ENCODE measurements at places on chromosomes 1 and 21.

- DNase-seq, result no peak
These were observed 1.4 kb downstream of the GUCA2A start for GRCh38 chr1:42163114-42163513.

- peak; percentile 62 for DNase-seq
These were observed 165.6 kb downstream of the DSCAM start for GRCh38 chr21:40681164-40681859.

GRCh38 chr1:94872771-94873495 is 52.8 kb downstream of the SLC44A3 start:
- DNase-seq, result no peak

GRCh38 chr1:158426137-158426536 is at the start of gene OR10K2:
Gene OR10K2 (minus strand): TSS chr1:158426237. CDS start chr1:158420866, 5,371 bp downstream.
- no peak for DNase-seq

GRCh38 chr1:41414296-41414695 is 53.1 kb downstream of the FOXO6 start:
- peak; percentile 40 for DNase-seq

- no peak for DNase-seq
These were observed 13.0 kb upstream of the CNIH4 start for GRCh38 chr1:224343679-224344078.

- DNase-seq, result no peak
These were observed 3.1 kb downstream of the ACADM start for GRCh38 chr1:75727571-75727970.

GRCh38 chr1:155004352-155005075 is 1.9 kb downstream of the ZBTB7B start:
- DNase-seq, result no peak

DNA sequence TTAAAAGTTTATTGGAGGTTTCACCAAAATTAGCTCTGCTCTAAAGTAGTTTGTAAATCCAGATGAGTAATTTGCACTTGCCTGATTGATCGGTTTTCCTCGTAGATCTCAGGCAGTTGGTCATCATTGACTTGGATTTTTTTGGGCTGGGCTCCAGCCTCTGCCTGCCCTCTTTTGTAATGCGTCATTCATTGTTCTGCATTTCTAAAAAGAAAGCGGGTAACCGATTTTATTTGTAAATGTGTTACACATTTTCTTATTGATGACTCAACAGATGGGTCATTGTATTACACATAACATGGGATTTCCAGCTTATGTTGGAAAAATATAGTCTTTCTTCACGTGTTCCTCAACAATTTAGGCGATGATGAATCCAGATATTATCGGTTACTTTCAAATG is 5.5 kb downstream of the ETS2 start:
- DNase-seq, result no peak

DNA sequence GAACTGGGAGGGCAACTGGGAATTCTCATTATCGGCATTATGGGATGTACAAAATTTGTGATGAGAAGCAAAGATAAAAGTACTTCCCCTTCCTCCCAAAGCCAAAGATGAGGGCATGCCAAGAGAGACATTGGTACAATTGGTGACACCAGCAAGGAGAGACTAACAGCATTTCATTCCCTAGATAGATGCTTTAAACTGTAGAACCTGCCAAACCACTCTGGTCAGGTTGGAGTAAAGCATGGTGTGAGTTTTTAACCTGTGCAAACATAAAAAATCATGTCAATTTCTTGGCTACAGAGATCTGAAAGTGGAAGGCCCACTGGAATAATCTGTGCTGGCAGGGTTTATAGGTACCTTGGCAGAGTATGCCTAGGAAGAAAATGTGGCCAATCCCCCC is 19.4 kb downstream of the CTXND2 start:
- DNase-seq, result no peak

GRCh38 chr21:38401191-38401926 is 96.9 kb downstream of the ERG start:
- DNase-seq, result no peak

DNA sequence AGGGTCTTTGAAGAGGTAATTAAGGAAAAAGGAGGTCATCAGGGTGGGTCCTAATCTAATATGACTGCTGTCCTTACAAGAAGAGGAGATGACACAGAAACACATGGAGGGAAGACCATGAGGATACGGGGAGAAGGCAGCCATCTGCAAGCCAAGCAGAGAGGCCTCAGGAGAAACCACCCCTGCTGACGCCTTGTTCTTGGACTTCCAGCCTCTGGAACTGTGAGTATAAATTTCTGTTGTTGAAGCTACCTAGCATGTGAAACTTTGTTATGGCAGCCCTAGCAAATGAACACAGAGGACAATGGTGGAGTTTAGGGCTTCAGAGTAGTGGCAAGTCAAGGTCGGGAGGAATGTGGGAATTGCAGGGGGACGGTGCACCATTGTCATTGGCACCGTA is 36.7 kb upstream of the FAM89A start:
- DNase-seq, result no peak

DNA sequence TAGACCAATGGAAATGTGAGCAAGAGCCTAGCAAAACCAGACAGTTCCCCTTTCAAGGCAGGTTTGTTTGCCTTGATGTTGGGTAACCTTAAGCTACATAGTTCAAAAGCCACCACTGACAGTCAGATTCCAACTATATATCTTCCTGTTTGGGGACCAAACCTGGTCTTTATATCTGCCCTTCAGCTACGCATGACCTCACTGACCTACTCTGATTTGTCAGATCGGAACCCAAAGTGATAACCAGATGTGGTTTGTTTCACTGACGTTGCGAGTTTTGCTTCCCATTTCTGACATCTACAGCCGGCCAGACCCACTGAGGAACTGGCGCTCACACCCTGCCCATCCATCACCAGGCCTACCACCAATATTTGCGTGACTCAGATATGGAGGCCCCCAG is 361.1 kb upstream of the CHRM3 start:
- DNase-seq, result no peak

DNA sequence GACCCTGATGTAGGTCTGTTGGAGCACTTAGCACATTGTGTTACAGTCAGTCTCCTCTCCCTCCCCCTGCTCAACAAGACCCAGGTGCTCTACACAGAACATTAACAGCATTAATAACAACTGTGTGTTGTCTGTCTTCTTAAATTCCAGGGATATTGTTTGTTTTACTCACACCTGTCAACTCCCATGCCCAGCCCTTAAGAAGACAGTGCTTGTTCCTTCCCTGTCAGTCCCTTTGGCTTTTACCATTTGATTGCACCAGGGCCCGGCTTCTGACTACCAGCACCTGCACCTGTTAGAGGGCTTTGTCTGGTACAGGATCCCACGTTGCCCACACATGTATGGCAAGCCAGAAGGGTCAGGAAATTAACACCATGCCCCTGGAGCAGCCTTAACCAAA is 11.7 kb downstream of the RIMKLA start:
- DNase-seq, result no peak

- no peak for DNase-seq
These were observed 33.2 kb downstream of the ZBTB40 start for GRCh38 chr1:22484706-22485345.

DNA sequence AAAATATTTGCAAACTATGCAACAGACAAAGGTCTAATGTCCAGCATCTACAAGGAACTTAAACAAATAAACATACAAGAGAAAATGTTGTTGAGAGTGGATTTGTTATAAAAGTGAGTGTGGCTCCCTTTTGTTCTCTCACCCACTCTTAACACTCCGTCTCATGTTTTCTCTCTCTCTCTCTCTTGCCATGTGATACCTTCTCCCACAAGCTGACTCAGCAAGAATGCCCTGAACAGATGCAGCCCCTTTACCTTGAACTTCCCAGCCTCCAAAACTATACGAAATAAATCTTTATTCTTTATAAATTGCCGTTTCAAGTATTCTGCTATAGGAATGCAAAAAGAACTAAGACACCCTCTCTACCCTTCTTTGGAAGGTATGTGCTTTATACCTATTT is 234.1 kb downstream of the ADGRL2 start:
- no peak for DNase-seq

DNA sequence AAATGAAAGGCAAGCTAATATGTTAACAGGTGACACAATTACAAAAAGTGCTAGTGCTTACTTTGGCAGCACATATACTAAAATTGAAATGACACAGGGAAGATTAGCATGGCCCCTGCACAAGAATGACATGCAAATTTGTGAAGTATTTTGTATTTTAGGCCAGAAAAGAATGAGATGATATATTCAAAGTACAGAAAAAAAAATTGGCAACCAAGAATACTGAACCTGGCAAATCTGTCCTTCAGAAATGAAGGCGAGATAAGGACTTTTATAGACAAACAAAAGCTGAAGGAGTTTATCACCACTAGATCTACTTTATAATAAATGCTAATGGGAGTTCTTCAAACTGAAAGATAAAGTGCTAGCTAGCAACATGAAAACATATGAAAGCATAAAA is 350.0 kb upstream of the POU3F1 start:
- DNase-seq, result no peak

All from NCI-H446 treated with DMSO at 0.1 percent for 48 hours (cell line).